ENCODE measurements at places on chromosomes 5 and 9.

DNA sequence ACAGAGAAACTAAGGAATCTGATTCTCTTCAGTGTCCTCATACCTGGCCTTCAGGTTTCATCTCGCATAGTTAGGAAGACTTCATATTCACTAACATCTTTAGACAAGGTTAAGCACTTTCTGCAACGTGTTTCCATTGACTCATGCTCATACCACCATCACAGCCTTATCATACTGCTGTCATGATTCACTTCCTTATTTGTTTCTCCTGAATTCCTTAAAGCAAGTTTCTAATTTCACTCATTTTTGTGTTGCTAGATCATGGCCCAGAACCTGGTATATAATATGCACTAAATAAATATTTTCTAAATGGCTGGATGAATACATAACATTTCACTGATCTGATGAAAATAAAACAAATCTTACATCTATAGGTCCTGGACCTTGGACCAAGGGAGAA, 472.9 kb downstream of the PRELID2 start:
- DNase-seq = no peak

DNA sequence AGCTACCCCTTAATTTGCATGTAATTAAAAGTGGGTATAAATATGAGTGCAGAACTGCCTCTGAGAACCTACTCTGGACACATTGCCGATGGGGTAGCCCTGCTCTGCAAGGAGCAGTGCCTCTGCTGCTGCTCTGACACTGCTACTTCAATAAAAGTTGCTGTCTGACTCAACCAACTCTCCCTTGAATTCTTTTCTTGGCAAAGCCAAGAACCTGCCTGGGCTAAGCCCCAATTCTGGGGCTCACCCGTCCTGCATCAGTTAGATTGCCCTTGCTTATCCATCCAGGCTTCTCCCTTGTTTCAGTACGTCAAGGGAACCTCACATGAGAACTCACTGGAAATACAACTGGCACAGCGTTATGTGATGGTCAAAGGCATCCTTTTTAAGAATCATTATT, 44.1 kb downstream of the FBXL7 start:
- no peak for DNase-seq

- peak; percentile 63 for DNase-seq
These were observed 77.8 kb upstream of the SHISAL2B start for GRCh38 chr5:64612344-64612961.

- DNase-seq = no peak
These were observed 204.4 kb downstream of the EFNA5 start for GRCh38 chr5:107466233-107466769.

- DNase-seq = no peak
These were observed 38.0 kb upstream of the MROH2B start for GRCh38 chr5:41109186-41109585.

DNA sequence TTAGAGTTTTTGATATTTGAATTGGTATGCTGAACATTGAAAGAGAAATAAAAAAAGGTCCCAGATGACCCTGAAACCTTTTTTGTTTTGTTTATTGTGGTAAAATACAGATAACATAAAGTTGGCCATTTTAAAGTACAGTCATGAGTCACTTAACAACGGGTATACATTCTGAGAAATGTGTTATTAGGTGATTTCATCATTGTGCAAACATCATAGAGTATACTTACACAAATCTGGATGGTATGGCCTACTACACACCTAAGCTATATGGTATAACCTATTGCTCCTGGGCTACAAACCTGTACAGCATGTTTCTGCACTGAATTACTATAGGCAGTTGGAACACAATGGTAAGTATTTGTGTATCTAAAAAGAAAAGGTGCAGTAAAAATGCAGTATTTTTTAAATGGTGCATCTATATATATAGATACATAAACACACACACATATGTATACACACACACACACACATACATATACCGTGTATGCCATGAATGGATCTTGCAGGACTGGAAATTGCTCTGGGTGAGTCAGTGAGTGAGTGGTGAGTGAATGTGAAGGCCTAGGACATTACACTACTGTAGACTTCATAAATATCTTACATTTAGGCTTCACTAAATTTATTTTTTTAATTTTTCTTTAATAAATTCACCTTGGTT, 31.0 kb downstream of the TTC1 start:
- DNase-seq = no peak

- DNase-seq = no peak
These were observed 146.5 kb downstream of the SYK start for GRCh38 chr9:90948156-90948555.

DNA sequence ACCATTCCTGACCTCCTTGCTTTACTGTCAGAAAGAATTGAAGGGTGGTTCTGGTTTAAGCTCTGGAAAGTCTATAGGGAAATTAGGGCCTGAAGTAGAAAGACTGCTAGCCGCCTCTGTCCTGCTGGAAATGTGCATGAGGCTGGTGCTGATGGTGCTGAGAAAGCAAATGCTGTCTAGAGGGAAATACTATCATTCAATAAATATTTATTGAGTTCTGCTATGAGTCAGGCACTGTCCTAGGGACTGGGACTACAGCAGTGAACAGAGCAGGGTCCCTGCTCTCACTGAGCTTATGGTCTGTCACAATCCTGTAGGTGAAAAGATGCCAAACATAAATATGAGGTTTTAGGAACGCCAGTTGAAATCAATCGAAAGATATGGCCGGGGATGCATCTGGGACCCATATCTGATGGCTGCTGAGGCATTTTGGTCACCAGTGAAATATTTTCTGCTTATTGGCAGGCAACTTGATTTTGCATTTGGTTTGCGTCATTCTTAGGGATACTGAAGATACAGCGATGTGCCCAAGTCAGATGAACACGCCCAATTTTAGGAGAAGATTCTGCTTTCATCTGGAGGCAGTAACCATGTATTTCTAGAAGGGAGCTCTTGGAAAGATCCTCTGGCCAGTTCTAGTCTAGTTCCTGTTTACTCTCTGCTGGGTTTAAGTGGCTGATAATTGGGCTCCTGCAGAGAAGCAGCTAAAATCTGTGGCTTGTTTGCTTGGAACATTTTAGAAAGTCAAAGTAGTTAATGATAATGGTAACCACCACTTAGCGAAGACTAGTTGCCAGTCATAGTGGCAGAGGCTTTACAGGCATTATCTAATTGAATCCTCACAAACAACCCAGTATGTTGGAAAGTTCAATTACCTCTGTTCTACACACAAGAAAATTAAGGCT, 73.3 kb downstream of the INSYN2B start:
- no peak for DNase-seq

GRCh38 chr5:123088031-123088805, 823 bp upstream of the PRDM6 start:
- no peak for DNase-seq

DNA sequence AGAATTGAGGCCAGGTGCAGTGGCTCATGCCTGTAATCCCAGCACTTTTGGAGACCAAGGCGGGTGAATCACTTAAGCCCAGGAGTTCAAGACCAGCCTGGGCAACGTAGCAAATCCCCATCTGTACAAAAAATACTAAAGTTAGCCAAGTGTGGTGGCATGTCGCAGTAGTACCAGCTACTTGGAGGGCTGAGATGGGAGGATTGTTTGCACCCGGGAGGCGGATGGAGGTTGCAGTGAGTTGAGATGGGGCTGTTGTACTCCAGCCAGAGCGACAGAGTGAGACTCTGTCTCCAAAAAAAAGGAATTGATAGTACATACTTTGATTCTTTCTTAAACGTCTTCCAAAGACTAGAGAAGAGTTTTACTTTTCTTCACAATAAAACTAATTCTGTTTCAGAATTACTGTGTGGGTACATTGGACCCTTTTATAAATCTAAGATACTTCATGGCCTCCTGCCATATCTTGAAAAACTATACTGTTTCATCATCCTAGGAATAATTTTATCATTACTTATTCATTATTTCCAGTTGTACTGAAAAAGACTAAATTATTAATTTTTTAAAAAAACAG, 132.0 kb upstream of the GRHPR start:
- DNase-seq = no peak

GRCh38 chr5:67983251-67984110, 232.1 kb upstream of the PIK3R1 start:
- DNase-seq = no peak

GRCh38 chr5:72363166-72363802, 43.1 kb downstream of the PTCD2 start:
- no peak for DNase-seq

DNA sequence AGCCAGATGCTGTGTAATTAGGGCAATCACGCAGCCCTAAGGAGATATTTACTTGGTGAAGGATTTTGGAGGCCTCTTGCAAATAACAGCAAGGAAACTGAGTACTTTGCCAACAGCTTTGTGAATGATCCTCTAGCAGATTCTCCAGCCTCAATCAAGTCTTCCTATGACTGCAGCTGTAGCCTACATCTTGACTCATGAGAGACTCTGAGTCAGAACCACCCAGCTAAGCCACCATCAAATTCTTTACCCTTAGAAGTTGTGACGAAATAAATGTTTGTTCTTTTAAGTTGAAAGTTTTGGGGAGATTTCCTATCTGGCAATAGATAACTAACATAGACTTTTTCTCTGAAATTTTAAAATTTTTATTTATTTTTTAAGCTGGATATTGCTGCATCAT, 237.6 kb upstream of the CCNH start:
- DNase-seq = no peak

- DNase-seq = no peak
These were observed 44.1 kb upstream of the GALNT10 start for GRCh38 chr5:154146409-154146808.

- no peak for DNase-seq
These were observed 84.1 kb upstream of the RNF38 start for GRCh38 chr9:36484124-36484523.

DNA sequence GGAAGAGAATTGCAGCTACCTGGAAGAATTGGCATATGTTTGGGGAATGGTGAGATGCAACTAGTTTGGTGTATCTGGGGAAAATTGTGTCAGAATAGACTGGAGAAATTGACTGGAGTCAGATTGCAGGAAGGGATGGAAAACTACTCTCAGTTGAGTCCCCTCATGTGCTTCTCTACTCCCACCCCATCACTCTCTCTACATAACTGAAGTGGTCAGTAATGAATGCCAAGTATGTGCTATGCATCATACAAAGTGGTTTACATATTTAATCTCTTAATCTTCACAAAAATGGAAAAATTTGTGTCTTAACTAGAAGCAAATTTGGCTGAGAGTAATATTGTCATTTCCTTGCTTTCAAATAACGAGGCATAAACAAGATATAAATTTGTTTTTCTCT, 146.4 kb upstream of the TNC start:
- DNase-seq = no peak

GRCh38 chr5:544675-545355, 20.6 kb upstream of the SLC9A3 start:
- DNase-seq = no peak

- peak; percentile 72 for DNase-seq
These were observed 160.0 kb downstream of the RMI1 start for GRCh38 chr9:84140535-84141101.

DNA sequence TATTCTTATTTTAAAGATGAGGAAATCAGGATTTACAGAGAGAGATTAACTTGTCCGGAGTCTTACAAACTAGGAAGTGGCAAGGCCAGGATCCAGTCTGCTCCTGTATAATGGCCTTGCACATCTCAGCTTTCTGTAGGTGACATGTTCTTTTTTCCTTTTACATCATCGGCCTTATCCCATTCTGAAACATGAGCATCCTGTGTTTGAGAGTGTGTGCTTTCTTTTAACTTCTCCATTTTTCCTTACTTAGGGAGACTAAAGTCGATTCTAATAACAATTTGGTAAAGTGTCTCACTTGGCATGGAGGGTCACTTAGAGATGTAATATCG, 214.6 kb downstream of the CD180 start:
- DNase-seq = no peak

DNA sequence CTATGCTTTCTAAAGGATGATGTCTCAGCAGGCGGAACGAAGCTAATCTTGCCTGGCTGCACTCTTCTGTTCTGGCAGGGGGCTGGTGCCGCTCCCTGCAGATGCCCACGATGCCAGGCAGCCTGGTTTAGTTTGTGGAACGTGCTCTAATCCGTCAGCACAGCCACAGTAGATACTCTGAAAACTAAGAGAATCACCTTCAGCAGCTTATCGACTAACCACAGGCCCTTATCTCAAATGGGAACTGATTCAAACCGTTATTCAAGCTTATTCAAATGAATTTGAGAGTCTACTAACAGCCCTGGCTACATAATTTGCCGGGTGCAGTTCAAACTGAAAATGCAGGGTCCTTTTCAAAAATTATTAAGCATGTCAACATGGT, 246.6 kb upstream of the ANKRD55 start:
- DNase-seq = no peak

GRCh38 chr5:71873191-71873591, 154.1 kb downstream of the CARTPT start:
- peak; percentile 40 for DNase-seq

GRCh38 chr5:61622156-61622555, 290.1 kb downstream of the ZSWIM6 start:
- no peak for DNase-seq

DNA sequence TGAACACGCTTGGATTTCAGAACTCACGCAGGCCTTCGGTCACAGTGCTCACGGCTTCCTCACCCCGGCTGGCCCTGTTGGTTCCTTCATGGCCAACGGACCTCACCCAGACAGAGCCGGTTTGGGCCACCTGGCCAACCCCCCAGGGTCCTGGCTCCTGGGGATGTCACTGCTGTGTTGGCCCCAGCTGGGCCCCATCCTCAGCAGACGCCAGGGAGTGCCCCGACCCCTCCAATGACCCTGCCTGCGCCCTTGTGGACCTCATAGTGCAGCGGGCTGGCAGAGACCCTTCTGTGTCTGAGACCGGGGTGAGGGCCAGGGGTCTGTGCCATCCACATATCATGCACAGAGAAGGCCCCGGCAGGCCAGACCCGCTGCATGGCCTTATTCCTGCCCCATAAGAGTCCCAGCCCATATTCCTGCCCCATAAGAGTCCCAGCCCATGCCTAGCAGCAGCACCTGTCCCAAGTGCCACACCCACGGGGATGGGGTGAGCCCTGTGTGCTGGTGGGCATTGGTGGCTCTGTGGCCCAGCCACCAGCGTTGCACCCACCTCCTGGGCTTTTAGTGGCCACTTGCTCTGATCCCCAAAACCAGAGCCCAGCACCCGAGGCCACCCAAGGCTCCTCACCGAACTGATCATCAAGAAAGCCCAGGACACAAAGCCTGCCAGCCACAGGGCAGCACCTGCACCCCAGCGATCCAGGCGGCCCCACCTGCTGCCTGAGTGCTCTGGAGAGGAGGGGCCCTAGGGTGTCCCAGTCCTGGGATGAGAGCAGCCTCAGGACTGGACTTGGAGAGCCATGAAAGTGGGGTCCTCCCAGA, 1.3 kb upstream of the LPCAT1 start:
- DNase-seq = no peak

DNA sequence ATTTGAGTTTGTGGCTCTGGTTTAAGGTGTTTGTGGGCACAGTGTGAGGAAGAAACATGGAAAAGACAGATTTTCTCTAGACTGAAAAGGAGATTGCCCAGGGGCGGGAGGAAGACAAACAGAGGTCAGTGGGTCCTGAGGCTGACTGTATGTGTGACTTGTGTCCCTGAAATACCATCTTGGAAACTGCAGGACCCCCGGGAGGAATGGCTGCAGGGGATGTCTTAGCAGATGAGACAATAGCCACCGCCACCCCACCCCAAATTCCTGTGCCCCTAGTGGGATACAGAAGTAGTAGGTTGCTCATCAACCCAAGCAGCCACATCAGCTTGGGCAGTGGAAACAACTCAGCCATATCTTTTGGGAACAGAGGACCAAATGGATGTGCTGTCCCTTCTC, 1.7 kb upstream of the PSAT1 start:
- DNase-seq = no peak

Data from activated CD4-positive, alpha-beta T cell treated with anti-CD3 and anti-CD28 coated beads, Interleukin-2, amount 10 ng/mL, durations not matched to agents 24 days and 14 days (primary cell).